ENCODE measurements at places on chromosomes 3 and 15.

GRCh38 chr15:61644550-61644949, 415.4 kb upstream of the RORA start:
- DNase-seq, result no peak

- DNase-seq, result no peak
Observed at GRCh38 chr15:45759936-45760335, 125.1 kb downstream of the SQOR start.

GRCh38 chr15:52186651-52187486, 4.3 kb downstream of the GNB5 start:
- no peak for DNase-seq

DNA sequence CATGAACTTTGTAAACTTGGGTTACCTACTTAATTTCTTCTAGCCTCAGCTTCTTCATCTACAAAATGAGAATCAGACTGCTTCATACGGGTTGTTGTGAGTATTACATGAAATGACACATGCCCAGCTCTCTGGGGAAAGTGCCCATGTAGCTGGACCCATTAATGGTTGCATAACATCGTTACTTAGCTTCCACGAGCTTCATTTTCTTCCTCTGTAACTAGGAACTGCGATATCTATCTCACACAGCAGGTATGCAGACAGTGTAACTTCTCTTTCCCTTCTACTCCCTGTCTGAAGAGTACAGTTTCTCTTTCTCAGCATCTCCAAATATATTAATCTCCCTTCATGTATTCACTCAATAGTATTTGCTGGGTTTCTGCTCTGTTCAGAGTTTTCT, 37.9 kb upstream of the DLG1 start:
- DNase-seq, result no peak

DNA sequence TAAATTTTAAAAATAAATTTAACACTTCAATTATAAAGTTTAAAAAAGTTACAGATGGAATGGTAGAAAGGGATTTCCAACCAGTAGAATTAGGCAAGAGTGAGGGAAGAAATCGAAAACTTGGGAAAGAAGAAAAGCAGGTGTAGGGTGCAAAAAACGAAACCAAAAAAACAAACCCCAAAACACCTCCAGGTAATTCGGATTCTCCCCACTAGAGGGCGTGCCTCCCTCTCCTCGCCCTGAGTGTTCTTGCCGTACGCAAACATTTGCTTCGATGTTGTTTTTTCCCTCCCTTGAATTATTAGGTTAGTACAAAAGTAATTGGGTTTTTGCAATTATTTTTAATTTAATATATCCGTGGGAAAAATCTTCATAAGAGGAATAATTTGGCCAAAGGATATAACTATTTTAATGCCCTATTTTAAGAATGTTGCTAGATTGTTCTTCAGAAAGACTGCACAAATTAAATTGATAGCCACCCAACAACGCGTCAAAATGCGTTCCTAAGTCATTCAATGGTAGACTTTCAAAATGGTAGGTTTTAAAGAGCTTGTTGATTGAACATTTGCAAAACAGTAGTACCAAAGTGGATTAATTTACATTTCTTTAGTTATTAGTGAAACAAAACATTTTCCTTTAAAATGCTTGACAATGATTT, 63.7 kb downstream of the SLC30A4 start:
- no peak for DNase-seq

DNA sequence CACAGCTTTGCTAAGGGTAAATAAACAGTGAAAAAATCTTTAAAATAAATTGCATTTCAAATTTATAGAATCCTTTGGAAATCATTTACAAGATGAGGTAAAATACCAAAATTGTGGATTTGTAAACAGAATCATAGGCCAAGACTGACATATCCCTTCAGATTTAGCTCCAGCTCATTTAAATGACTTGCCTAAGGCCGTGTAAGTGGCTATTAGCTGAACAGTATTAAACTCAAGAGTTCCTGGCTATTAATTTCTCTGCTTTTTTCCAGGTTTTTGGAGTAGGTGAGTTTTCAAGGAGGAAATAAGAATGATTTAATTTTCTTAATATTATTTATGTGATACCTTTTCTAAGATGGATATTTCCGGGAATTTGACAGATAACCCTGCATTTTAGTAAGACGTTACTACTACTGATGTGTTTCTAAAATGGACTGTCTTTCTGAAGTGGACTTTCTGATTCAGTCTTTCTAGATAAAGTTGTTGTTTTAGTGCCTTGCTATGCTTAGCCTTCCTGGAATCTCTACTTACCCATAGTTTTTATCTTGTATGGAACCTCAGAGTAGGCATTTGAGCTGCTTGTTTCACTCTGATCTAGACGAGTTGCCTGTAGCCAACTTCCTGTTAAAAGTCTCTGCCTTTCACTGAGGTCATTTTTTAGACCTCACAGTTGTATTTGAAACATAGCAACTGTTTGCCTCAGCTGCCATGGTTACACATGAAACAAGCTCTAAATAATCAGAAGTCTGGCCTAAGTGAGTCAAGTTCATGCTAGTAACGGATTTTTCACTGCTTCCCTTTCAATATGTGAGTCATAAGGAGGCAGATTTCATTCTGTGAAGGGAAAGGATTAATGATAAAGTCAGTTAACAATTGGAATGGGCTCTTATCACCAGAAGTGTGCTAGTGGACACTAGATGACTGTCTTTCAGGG, 127.0 kb downstream of the KLHL25 start:
- DNase-seq, result peak; percentile 94

DNA sequence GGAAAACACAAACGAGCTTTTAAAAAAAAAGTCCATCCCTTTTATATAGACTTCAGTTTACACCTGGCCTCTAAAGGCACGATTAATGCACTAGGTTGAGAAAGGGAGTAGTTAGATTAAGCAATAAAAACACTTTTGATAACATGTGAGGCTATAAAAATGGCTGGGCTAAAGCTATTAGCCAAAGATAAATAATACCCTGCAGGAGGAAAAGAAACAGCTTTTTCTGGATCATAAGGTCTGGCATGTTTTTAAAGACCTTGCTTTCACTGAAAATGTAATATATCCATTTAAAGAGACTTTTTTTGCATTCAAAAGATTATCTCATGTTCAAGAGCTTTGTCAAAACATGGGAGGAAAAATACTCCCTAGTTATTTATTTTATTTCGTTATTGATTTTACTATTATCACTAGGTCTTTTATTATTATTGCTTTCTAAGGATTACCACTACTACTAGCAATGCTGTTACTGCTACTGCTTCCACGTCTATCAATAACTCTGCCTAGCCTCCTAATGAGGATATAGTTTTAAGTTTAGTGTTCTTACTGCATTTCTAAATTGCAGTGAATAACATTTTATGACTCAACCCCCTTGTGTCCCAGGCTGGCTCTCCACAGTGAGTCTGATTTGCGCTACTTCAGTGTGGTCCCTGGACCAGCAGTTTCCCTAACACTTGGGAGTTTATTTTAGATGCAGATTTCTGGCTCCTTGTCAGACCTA, 93.4 kb downstream of the THRB start:
- no peak for DNase-seq

GRCh38 chr3:119817583-119818363, 35.9 kb downstream of the NR1I2 start:
- no peak for DNase-seq

DNA sequence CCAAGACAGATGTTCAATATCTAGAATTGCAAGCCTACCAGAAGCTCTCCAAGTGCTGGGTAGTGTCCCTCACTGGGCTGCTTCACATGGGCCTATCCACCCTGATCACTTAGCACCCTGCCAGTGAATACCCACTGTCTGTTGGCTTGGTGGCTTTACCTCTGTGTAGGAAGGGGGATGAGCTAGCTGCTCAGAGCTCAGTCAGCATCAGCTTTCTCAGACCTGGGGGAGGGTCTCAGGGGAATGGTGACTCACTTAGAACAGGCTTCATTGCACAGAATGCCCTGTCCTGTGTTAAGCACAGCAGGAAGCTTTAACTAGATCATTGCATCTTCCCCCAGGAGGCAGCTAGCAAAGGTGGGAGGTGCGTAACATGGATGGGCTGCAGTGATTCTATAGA, 209.8 kb downstream of the PDCD6IP start:
- no peak for DNase-seq

GRCh38 chr15:101662203-101662602, 10.0 kb upstream of the TM2D3 start:
- no peak for DNase-seq

GRCh38 chr3:49602049-49602554, 47.8 kb downstream of the BSN start:
- DNase-seq, result no peak

- no peak for DNase-seq
Observed at GRCh38 chr3:20478436-20478835, 292.4 kb upstream of the SGO1 start.

GRCh38 chr15:40911141-40911540, 16.9 kb downstream of the VPS18 start:
- no peak for DNase-seq

DNA sequence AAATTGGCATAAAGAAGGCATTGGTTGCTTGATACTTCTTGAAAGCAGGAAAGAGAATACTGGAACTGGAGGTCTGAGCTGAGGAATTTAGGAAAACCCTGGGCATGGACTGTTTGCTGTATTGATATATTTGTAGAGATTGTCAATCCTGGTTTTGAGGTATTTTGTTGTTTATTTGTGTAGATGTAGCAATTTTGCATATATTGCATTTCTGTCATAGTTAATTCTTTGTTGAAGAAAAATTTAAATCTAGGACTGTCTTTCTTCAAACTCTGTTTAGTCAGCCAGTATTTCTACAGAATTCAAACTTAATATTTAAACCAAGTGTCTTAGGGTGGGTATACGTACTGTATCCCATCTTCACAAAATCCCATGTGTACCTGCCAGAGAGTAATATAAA, 9.5 kb downstream of the STT3B start:
- DNase-seq, result no peak

- DNase-seq, result no peak
Observed at GRCh38 chr3:38260474-38260873, 5.1 kb upstream of the SLC22A13 start.

- DNase-seq, result no peak
Observed at GRCh38 chr15:38997841-38998240, 433.2 kb upstream of the RASGRP1 start.

- DNase-seq, result no peak
Observed at GRCh38 chr15:72375501-72375845, 341 bp downstream of the HEXA start.

- no peak for DNase-seq
Observed at GRCh38 chr3:98770261-98771039, 7.3 kb downstream of the ST3GAL6 start.

GRCh38 chr15:28043691-28044091, 55.4 kb downstream of the OCA2 start:
- no peak for DNase-seq

DNA sequence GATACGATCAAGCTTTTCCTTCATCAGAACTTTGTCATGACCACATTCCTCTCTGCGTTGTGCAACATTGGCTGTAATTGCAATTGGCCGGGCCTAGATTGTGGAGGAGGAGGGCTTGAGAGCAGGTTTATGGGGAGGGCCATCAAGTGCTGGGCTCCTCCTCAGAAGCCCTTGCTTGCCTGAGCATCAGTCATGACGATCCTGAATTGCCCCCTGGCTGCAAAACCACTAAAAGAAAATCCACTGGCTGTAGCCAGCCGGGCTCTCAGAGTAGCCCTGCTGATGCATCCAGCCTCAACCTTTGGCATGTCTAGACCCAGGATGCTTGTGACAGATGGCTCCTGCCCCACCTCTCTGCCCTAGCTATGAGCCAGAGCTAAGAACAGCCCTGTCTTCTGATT, 13.4 kb upstream of the TRH start:
- DNase-seq, result no peak

- no peak for DNase-seq
Observed at GRCh38 chr3:135694142-135694541, 271.4 kb upstream of the PPP2R3A start.

DNA sequence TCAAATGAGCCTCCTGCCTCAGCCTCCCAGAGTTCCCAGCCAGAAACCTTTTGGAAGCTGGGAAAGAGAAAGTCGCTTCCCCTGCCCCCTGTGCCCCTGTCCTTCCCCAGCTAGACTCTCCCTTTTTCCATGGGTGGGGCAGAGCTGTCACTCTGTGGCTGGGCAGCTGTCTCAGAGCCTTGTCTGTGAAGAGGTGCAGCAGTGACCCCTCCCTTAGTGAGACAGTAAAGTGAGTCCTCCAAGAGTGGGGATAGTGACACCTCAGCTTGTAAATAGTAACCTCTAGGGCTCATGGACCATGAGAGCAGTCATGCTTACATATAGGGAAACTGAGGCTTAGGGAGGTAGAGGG, 76.3 kb downstream of the SMAD6 start:
- no peak for DNase-seq

GRCh38 chr15:32124726-32125125, 94.4 kb downstream of the CHRNA7 start:
- no peak for DNase-seq

- DNase-seq, result no peak
Observed at GRCh38 chr3:177411201-177411600, 213.9 kb upstream of the TBL1XR1 start.

DNA sequence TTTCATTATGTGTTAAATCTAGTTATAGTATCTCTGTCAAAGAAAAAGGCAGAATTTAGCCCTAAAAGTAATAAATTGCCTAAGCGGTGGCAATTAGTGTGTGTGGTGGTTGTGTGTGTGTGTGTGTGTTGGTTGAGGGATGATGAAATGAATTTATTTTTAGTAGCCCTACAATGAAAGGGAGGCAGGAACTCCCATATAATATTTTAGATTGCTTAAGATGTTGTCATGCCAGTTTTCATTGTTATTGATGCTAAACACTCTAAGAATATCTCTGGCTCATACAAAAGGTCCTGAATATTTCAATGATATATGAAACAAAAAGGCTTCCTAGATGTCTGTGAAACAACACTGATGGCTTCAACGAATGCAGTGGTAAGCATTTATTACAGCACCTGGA, 140.6 kb upstream of the TBC1D5 start:
- no peak for DNase-seq

- DNase-seq, result no peak
Observed at GRCh38 chr3:174023421-174023820, 625.9 kb downstream of the NLGN1 start.

DNA sequence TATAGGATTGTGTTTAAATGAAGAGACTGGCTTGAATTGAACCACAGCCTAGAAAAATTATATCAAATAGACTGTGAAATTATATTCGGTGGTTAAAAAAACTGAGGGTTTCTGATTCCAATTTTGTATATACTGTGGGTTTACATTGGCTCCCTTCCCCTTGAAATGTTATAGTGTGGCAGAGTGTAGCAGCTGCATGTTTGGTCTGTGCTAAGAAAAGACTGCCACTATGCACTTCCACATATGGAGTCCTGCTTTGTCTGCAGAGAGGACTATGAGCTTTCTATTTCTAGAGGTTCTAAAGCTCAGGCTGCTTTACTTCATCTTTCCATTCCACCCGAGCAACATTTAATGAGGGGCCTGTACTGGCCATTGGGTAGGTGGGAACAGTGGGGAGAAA, 112.3 kb downstream of the P3H2 start:
- DNase-seq, result no peak

DNA sequence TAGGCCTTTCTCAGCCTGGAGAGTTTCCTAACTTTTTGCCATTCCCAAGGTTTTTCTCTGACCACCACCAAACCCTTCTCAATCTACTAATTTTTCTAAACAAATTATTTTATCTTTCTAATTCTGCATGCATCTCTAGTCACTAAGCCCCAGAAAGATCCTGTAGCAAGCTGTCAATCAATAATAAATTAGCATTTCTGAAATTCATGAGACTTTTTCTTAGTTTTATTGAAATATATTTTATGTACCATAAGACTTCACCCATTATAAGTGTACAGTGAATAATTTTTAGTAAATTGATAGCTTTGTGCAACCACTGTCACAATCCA, 22.4 kb upstream of the AP4E1 start:
- no peak for DNase-seq

GRCh38 chr3:30107531-30107930, 498.9 kb upstream of the TGFBR2 start:
- DNase-seq, result no peak

- no peak for DNase-seq
Observed at GRCh38 chr15:69337138-69337537, 38.4 kb downstream of the PAQR5 start.

Measured in AG09319 (cell line).